ENCODE measurements at places on chromosomes 11 and 22.

GRCh38 chr11:60766547-60766946 lies 9.9 kb downstream of the MS4A15 start:
- DNase-seq, result no peak

GRCh38 chr11:73916435-73916834 lies 34.4 kb upstream of the DNAJB13 start:
- DNase-seq, result no peak

DNA sequence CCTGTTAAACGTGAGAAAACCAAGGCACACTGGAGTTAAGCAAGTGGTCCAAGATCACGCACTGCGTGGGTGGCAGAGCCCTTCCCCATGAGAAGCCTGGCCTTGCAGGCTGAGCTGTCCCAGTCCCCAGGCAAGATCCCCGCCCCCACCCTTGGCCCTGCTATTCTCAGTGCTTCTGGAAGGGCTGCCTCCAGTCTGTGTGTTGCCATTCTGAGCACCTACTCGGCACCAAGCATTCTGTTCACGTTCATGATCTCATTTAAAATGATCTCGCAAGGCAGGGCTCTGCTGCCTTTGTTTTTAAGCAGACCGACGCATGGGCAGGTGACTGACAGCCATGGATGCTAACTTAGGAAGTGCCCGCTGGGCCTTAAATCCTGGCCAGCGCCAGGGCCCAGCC lies 62.8 kb downstream of the PHF21B start:
- no peak for DNase-seq

DNA sequence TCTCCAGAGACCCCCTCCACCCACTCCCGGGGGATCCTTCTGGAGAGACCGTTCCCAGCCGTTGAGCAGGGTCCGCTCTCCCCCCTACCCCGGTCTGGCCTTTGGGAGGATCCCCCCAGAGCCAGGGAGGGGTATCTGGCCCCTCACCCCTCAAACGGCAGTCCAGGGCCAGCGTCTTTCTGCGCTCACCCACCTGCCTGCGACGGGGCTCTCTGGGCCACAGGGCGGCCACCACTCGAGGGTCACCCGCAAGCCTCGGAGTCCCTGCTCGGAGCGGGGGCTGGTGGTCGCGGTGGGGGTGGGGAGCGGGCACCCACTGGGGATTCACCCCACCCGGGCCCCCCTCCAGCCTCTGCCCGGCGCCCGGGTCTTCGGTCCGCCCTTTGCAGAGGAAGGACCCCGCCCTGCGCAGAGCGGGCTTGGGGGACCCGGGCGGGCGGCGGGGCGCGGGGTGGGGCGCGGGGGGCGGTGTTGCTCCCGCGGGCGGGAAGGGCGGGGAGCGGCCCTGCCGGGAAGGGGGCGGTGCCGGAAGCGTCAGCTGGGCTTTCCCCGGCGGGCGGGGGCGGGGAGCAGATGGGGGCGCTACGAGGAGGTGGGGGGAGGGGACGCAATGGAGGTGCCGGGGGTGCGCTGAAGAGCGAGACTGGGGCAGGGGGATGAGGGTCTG lies 16.6 kb downstream of the CRELD2 start:
- no peak for DNase-seq

- DNase-seq, result peak; percentile 60
Observed at GRCh38 chr22:24244144-24244787, 616 bp downstream of the GGT5 start.

DNA sequence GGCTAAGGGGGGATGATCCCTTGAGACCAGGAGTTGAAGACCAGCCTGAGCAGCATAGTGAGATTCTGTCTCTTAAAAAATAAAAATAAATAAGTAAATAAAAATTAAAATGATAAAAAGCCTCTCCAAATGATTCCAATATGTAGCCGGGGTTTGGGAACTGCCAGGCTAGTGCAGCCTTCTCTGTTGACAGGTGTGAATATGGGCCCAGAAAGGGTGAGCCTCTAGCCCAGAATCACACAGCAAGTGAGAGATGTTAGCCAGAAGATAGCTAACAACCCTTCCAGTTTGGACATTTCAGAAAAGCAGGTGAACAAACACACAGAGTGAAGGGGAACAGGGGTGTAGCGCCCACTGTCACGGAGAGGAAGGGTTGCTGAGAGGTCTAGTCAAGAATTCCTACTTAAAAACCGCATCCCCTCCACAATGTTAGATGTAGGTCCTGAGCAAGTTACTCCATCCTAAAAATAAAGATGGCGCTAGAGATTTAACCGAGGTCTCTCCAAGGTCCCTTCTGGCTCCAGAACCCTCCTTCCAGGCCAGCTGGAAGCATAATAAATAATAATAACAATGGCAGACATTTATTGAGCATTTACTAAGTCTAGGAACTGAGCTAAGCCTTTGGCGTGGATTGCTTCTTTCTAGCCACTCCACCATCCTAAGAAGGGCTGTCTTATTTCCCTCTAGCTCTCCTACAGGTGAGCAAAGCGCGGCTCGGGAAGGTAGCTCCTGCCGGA lies 51.6 kb downstream of the CYTH4 start:
- no peak for DNase-seq

- DNase-seq, result no peak
Observed at GRCh38 chr11:113693030-113693429, 13.1 kb downstream of the TMPRSS5 start.

- no peak for DNase-seq
Observed at GRCh38 chr11:86145439-86146156, 76.7 kb upstream of the PICALM start.

DNA sequence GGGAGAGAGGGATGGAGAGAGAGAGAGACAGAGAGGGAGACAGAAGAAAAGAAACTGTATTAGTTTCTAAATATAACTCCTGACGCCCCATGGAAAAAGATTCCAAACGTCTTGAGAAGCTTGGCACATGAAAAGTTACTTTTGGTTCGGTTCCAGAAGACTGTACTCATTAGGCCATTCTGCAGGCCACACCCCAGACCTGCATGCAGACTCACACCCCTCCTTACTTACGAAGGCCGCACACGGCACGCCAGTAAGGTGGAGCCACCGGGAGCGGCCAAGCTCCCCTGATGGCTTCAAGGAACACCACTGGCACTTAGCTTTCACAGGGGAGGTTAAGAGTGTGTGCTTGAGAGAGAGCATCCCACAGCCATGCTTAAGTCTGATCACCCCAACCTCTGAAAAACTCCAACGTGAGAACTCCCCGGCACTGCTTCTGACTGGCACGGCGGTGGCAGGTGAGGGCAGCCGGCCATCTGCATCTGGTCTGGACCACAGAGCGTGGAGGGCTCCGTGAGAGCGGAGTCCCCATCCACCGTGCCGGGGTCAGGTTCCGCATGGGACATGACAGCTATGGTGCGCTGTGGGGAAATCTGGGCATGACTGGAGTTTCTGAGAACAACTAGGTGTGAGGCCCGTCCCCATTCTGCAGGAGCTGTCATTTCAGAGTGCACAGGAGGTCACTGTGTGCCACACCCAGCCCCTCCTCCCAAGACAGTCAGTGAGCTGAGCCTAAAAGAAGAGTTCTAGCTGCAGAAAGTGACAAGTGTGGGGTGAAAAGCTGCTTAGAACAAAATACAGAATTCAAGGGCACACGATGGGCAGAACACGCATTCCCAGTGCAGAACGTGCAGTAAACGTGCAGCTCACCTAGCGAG lies 62.4 kb downstream of the MYH9 start:
- DNase-seq, result peak; percentile 80

DNA sequence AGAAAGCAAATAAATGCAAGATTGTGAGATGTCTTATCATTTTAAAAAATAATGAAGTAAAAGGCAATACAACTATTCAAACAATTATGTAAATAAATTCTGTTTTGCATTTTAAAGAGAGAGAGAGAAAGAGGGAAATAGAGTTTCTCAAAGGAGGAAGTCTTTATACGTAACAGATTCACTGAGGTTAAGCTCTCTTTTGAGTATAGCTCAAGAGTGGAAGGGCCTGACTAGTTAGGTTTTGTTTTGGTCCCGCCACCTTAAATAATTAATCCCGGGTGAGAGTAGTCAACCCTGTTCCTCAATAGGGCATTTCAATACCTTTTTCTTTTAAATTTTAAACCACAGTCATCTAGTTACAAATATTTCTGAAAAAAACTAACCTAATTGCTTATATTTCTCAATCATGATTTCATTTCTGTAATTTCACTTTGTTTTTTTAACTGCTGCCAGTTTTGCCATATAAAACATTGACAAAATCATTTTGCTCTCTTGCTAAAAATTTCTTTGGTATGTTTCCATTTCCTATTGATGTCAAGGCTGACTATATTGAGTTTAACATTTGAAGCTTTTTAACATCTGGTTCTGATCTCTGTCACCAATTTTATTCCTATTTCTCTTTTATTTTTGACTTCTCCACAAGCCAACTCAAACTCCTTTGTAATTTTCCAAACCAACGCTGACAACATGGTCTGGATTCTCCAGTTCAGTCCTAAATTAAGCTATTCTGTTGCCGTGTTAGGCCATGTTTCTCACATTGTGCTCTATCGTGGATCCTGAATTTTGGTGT lies 10.3 kb downstream of the OR10D3 start:
- DNase-seq, result no peak

GRCh38 chr11:61895046-61895717 lies 3.8 kb upstream of the FADS3 start:
- DNase-seq, result no peak

DNA sequence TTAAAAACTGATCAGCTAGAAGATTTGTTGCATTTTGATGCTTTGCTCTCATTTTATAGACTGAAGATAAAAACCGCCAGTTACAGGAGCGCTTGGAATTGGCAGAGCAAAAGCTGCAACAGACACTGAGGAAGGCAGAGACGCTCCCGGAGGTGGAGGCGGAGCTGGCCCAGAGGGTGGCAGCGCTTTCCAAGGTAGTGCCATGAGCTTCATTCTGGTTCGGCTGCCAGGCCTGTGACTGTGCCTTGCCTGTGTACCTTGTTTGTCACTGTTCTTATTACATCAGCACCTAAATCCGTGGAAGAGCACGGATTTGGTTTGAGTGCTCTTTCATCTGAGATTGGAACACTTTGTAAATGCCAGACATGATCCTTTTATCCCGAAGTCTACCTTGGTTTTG lies 61.4 kb downstream of the PPFIA1 start:
- DNase-seq, result no peak
